ENCODE measurements at places on chromosomes 16 and 17. TPM values are rescaled to one million over a fixed set of nuclear protein-coding genes. Genes with fewer than 3 reads are reported as not detected.

The WNK4 gene
- total RNA-seq: 0.78 TPM

The PFAS gene
- total RNA-seq: 56.8 TPM

The KRT32 gene
- not detected for total RNA-seq

The FOXN1 gene
- total RNA-seq: not detected

The KRTAP4-6 gene
- not detected for total RNA-seq

All from activated naive CD8-positive, alpha-beta T cell treated with anti-CD3 and anti-CD28 coated beads, Interleukin-2, amount 10 ng/mL, durations not matched to agents 7 days and 5 days (primary cell).